ENCODE measurements at places on chromosomes 5 and 9.

- no peak for DNase-seq
Measured at GRCh38 chr5:156387391-156387790, 60.4 kb downstream of the SGCD start.

DNA sequence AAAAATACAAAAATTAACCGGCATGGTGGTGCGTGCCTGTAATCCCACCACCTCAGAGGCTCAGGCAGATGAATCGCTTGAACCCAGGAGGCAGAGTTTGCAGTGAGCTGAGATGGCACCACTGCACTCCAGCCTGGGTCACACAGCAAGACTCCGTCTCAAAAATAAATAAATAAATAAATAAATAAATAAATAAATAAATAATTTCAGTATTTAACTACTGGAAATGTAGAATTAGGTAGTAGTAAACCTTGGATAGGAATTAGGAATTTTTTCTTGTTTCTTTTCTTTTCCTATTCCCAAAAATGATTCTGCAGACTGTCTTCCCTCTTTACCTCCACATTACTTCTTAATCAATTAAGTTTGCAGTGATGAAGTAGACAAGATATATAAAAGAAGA, 103.2 kb downstream of the PLK2 start:
- DNase-seq: no peak

- no peak for DNase-seq
Measured at GRCh38 chr5:59956130-59956783, 62.7 kb upstream of the PDE4D start.

DNA sequence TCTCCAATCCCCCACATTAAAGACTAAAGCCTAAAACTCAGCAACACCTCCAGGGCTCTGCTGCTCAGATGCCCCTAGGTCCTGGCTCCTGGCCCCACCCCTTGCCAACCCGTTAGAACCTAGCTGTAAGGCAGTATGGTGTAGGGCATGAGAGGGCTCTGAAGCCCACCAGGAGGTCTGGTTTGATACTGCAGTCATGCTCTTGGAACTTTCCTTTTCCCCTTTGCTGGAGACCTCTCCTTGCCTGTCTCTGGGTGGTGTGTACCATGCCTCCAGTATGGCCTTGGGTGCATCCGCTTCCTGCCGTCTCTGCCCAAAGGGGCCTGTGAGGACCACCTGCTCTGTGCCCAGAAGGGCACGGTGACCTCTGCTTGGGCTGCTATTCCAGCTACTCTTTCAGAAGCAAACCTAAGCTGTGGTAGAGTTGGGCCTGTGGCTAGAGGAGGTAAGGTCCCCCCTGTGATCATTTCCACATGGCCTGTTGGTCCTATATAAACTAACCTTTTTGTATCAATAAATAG, 3.5 kb downstream of the TENT4A start:
- DNase-seq: no peak

- DNase-seq: no peak
Measured at GRCh38 chr9:137511758-137512463, 38.3 kb downstream of the PNPLA7 start.

Data from stimulated activated CD8-positive, alpha-beta memory T cell treated with anti-CD3 and anti-CD28 coated beads, Interleukin-7, amount 100 ng/mL, for 1 hour (primary cell).